ENCODE measurements at places on chromosomes 11 and 22.

GRCh38 chr11:46458491-46458890 is 66.9 kb upstream of the CHRM4 start:
- DNase-seq: no peak

GRCh38 chr11:132408877-132409276 is 1038.5 kb downstream of the NTM start:
- DNase-seq: peak; percentile 76

- no peak for DNase-seq
These were observed 163.6 kb downstream of the ST3GAL4 start for GRCh38 chr11:126518972-126519690.

DNA sequence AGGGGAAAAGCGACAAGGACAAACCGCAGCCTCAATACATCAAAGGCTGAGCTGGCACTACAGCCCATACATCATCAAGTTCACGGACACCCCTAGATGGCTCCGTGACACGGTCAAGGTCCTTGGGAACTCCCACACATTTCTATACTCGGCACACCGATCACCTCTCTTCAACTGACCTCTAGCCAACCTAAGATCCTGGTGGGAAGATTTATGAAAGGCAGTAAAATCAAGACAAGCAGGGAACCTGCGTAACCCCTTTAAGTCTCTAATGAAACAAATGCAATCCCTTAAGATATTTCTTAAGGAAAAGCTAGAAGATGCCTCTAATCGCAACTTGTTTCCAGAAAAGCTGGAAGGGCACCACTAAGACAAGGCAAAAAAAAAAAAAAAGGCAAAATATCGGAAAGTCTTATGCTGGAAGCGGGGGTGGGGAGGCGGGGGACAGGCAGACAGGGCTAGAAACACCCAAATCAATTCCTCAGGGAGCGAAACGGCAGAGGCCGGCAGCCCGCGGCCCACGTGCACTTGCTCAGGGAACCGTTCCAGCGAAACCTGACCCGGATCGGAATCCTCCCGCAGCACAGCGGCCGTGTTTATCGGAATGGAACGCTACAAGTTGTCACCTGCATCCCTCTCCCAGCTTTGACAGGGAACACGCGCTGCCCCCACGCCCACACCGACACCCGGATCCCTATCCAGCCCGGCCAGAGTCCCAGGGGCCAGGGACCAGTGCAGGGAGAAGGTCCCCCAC is 1.4 kb downstream of the ARHGAP20 start:
- peak; percentile 18 for DNase-seq

DNA sequence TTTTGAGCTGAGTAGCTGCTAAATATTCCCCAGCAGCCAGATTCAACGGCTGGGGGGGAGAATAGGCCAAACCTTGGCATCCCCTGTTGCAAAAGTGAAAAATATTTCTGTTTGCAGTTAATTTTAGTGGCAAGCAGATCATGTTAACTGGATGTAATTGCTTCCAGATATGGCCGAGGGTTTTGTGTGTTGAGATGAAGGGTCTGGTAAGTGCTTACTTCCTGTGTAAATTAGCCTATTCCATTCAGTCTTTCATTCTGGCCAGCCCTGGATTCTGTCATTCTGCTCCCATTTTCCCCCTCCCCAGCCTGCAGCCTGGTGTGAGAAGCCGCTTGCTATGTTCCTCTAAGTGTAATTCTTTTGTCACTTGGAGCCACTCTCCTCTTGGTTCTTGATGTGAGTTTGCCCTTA is 17.4 kb downstream of the ZBTB16 start:
- peak; percentile 70 for DNase-seq

GRCh38 chr11:65627202-65627601 is 10.7 kb upstream of the SIPA1 start:
- DNase-seq: no peak

GRCh38 chr11:65552388-65552951 is 5.7 kb downstream of the LTBP3 start:
- no peak for DNase-seq

Data from NCI-H1105 (cell line).